ENCODE measurements at places on chromosomes 11 and 22.

GRCh38 chr22:47203554-47203991 is 441.1 kb downstream of the TBC1D22A start:
- no peak for DNase-seq

GRCh38 chr22:32632512-32633315 is 158.1 kb downstream of the FBXO7 start:
- no peak for DNase-seq

DNA sequence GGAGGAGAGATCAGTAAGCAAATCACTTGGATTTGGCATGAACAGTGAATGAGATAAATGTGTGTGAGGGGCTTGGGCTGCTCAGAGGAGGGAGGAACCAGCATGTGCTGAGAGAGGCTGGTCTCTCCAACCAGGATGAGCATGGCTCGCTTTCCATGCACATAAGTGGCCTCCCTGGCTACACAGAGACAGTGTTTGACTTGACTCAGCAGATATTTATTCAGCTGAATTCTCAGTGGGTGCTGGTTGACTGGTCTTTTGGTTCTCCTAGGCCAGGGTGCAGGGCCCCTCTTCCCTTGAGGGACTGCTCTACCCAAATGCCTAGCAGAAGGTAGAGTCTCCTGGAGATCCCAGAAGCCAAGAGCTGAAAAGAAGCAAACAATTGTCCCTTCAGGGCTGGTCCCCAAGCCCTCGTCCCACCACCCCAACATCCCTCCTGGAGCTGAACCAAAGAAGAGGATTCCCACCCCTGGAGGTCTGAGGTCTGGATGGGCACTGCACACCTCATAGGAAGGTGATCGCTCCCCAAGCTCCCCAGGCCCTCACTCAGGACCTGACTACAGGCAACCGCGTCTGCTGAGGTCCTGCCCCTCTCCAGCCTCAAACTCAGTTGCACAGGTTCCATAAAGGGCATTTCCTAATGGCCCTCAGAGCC is 3.3 kb upstream of the TRIM29 start:
- no peak for DNase-seq

DNA sequence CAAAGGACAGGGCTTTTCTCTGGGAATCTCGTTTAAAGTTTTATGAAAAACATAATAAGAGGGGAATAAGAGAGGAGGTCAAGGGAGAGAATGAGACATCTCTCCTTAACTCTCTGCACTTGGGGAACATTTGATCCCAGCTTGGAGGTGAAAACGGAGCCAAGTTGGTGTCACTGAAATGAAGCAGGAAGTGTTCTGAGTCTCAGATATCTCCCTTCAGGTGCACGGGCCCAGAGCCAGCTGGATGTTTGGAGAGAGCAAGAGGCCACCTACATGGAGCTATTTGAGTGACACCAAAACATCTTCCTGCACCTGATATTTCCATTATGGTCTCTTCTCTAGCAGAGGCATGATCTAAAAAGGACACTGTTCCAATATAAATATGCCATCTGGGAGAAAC is 85.7 kb downstream of the BLID start:
- no peak for DNase-seq

- no peak for DNase-seq
Observed at GRCh38 chr22:28398355-28398754, 281.3 kb downstream of the TTC28 start.

DNA sequence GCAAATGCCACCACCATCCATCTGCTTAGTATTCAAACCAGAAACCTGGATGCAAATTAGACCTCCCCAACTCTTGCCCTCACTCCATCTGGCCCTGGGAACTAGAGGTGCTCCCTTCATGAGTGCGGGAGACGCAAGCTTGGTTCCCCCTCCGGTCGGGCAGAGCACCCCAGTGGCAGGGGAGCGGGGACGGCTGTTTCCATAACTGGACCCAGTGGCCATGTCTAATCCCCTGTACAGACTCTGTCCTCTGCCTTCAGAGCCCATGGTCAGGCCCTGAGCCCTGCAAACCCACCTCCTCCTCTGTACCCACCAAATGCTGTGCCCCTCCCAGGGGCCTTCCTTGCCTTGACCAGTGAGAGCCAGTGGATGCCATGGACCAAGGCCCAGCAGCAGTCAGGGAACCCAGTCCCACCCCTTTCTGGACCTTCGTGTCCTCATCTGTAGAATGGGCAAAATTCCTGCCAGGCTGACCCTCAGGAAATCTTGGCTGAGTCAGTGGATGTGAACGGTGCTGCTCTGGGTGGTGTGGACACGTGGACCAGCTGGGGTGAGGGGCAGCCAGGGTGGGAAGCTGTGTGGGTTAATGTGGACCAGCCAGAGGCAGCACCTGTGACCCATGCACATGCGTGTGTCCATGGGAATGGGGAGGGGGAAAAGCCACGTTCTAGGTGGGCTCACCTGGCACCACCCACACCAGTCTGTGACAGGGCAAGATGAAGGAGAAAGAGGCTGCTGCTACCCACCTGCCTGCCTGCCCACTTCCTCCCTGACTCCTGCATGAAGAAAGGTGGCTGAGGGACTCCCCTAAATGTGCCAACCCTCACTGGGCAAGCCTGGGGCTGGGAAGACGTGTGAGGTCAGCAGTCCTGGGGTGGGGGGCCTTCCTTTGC is 72.8 kb downstream of the LRRC32 start:
- no peak for DNase-seq

DNA sequence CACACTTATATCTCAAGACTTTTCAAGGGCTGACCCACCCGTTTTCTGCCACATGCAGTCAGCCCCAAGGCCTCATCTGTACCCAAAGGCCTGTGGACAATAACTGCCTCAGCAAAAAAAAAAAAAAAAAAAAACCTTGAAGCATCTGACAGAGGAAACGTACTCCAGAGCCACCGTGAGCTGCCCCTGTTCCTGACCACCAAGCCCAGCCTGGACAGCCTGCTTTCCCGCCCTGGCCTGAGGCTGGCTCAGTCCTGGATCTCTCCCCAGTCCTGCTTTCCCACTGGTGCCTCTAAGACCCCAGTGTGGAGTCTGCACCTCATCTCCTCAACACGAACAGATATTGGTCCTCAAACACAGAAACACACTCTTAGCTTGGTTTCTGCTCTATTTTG is 66.5 kb downstream of the SLC35F2 start:
- no peak for DNase-seq

- no peak for DNase-seq
Observed at GRCh38 chr11:120430146-120430545, 81.4 kb upstream of the GRIK4 start.

- no peak for DNase-seq
Observed at GRCh38 chr22:39974065-39974464, 13.9 kb downstream of the TMA7B start.

DNA sequence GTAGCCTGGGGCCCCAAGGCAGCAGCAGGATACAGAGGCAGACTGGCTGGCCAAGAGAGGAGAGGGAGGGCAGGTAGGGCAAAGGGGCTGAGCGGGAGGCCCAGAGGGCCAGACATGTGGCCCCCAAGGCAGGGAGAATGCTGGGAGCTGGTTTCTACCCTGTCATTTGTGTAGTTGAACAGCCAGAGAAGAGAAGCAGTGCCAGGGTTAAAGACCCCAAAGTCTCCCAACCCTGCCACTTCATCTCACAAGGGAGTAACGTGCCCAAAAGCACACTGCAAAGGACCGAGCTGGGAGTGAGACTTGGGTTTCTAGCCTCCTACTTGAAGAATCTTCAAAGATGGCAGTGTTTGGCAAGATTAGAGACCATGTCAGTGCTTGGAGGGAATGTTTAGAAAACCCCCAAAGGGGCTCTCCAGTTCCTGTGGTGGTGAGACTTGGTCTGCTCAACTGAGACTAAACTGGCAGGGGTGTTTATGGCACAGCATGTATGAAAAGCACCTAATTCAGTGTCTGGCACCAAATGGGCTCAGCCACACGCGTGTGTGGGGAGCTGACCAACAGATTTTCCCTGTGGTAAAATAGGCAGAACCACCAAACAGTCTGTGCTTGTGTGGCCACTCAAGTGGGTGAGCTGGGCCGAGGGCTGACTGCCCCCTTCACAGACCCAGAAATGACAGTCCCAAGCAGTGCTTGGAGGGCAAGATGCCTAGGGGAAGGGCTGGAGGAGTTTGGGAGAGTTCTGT is 68.2 kb upstream of the CLTCL1 start:
- no peak for DNase-seq

GRCh38 chr22:46011627-46012181 is 34.7 kb upstream of the WNT7B start:
- no peak for DNase-seq

GRCh38 chr11:128764424-128765095 is 70.7 kb downstream of the FLI1 start:
- no peak for DNase-seq

GRCh38 chr11:45097721-45098493 is 48.5 kb upstream of the PRDM11 start:
- peak; percentile 73 for DNase-seq

DNA sequence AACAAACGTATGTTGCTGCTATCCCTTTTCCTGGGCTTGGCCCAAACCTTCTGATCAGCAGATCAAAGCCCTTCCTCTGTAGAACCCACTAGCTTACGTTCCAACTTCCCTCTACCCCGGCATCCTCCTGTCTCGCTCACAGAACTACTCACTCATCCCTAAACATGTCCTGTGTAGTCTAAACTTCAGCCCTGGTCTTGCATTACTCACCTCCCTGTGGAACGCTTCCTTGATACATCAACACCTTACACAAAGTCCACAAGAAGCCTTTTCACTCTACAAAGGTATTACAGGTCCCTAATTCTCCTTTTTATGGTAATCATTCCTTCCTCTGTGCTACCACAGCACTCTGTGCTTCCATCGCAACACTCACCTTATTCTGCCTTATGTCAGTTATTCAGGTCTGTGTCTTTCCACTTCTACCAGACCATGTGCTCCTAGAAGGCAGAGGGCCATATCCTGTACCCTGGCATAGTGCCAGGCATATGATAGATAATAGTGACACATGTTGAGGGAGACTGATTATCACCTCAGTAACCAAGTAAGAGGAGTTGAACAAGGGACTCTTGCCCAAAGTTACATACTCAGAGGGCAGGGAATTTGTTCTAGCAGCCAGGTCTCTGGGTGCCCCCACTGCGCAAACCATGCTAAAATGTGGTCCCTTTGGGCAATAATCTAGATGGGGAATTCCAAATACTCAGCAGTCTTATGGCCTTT is 41.6 kb downstream of the USP35 start:
- no peak for DNase-seq

DNA sequence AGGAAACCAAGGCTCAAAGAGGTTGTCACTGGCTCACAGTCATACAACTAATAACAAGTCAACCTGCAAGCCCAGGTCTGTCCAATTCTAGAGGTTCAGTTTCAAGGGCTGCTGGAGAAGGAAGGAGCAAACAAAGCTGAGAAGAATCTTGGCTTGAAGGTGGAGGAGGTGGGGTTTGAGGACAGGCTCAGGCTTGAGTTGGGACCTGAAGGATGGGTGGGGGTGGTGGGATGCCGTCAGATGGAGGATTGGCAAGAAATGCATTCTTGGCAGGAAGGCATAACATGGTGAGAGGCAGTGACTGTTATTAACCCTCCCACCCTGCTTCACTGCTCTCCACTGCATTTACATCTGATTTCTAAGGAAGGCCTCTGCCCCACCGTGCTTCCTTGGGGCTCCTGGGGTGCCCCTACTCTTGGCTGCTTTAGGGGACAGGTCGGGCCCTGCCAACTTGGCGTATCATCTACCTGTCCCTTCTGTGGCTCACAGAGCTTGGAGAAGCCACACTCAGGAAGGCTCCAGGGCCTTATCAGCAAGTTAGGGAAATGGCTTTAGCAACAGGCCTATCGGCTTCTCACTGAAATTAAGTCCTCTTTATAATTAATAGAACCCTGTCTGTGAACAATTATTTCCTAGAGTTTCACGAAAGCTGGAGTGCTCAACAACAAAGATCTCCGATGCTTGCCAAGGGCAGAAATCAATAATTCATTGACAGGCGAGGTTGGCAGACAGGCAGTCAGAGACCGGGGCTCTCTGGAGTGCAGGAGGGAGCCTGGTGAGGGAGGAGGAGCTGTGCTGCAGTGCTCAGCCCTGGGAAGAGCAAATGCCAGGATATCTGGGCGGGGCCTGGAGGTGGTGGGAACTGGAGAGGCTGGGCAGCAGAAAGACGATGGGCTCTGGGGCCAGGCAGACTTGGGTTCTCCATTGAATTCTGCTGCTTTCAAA is 84.9 kb upstream of the NARS2 start:
- DNase-seq, result no peak

DNA sequence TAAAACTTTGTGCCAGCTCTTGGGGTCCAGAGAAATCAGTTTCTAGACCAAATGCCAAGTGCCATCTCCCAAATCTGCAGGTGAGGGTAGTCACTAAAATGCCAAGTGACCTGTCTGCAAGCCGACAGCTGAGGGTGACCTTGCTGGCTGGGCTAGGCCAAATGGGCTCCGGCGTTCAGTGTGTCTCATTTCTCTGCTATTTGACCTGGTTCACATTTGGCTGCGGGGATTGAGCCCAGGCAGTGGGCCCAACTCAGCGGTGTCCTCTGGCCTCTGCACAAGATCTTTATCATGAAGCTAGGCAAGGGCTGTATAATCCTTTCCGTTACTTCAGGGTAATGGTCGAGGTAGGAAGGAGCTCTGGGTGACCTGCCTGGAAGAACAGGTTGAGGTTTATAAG is 87.5 kb downstream of the SNX19 start:
- no peak for DNase-seq

DNA sequence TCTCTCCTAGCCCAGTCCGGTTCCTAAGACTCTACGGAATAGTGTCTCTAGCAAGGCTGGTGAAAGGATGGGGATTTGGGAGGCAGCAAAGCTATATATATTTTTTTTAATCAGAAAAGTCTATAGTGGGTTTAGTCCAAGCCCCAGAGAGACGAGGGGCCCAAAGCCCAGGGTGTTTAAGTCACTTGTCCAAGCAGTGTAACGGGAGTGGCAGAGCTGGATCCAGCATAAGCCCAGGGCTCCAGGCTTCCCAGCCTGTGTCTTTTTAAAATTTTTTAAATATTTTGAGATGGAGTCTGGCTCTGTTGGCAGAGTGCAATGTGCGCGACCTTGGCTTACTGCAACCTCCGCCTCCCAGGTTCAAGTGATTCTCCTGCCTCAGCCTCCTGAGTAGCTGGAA is 6.8 kb downstream of the GRIK4 start:
- no peak for DNase-seq

- no peak for DNase-seq
Observed at GRCh38 chr22:22961574-22961973, 74.0 kb downstream of the IGLL5 start.

DNA sequence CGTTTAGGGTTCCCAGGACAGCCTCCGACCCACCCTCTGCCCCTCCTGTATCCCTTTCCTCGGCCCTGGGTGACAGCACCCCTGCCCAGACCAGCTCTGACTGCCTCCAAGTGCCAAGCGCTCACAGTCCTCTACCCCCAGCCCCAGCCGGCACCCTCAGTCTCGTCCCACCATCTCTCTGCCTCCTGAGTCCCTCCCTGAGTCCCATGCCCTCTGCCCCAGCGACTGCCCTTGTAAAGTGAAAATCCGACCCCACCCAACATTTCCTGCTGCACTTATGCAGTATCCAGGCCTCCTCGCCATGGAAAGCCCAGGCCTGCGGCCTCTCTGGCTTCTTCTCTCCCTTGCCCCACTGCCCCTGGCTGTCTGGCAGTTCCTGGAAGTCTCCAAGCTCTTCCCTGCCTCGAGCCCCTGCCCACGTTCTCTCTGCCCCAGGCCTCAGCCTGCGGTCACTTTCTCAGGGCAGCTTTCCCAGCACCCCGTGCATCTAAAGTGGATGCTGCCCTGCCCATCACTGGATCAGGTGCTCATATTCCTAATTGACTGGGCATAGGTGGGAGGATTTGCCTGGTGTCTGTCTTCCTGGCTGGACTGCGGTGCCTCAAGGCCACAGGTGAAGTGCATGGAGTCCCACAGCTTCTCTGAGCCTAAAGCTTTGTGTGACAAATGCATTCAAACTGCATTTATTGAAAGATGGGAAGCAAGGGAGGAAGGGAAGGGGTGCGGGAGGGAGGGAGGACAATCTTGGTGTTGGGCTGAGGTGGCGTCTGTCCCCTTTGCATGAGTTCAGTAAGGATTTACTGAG is 17.7 kb upstream of the IL2RB start:
- DNase-seq, result no peak

- no peak for DNase-seq
Observed at GRCh38 chr22:49422701-49423100, 405.0 kb downstream of the BRD1 start.
